Stimulated activated CD4-positive, alpha-beta T cell treated with anti-CD3 and anti-CD28 coated beads, Interleukin-4, amount 100 ng/mL, for 48 hours (primary cell): ENCODE measurements at places on chromosomes 1 and 21.

GRCh38 chr1:190172651-190173430 lies 304.8 kb downstream of the BRINP3 start:
- no peak for DNase-seq

DNA sequence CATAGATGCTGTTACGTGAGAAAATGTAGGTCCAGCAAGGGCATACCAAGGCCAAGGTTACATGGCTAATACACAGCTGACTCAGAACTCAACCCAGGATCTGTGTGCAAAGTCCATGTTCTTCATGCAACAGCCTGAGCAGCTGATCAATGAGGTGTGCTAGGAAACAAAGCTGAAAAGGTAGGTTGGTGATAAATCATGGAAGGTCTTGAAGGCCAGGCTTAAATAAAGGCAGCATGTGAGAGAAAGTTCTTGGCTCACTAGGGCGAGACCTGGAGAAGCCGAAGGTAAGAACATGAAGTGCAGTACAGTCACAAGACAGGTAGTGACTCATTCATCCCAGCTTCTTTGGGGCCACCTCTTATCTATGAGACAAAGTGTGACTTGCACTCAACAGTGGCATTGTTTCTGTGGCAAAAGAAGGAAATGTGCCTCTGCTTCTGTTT lies 33.4 kb downstream of the TLR5 start:
- no peak for DNase-seq

DNA sequence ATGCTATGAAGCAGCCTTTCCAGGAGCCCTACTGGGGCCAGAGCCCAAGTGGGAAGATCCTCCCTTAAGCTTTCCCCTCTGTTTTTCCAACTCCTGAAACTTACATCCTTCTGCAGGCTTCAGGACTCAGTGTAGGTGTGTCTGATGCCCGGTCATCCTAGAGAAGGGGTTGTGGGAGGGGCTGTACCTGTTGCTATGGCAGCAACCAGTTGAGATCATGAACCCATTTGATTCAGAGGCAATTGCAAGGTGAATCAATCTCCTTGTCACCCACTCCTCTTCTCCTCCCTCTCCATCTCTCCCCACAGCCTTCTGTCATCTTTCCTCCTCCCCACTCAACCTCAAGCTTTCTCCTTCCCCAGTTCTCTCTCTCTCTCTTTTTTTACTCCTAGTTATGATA lies 151.8 kb downstream of the CACNA1E start:
- DNase-seq: no peak

- DNase-seq: no peak
Measured at GRCh38 chr1:243457363-243457982, 201.6 kb downstream of the SDCCAG8 start.

- DNase-seq: no peak
Measured at GRCh38 chr1:115680730-115681111, 39.0 kb downstream of the VANGL1 start.

DNA sequence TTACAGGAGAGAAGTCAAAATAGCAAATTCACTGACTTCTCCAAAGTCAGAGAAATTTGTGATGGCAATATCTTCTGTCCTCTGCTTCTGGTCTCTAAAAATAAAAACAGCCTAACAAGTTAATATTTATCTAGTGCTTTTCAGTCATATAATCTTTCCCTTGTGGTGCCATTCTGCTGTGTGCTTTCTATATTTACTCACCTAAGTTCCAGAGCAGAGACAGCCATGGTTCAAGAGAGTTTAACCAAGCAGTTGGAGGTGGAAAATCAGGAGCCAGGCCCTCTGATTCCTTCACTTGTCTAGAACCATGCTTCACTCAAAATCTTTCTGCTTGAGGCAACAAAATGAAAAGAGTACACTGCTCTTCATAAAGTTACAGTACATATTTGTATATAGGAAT lies 39.3 kb downstream of the BRINP2 start:
- DNase-seq: no peak

DNA sequence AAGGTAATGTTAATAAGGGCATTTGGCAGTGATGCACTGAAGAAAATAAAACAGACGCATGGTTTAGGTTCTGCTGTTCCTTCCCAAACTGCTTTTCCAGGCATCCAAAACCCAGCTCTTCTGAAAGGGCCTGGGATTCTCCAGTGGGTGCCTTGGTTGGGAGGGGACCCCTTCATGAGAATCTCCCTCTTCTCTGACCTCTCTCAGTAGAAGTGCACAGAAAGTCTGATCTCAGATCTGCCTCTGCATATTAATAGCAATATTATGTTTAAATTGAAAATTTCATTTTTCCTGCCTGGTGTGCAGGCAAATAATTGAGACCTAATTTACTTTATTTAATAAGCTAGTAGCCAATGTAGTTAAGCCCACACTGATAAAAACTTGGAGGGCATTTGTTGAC lies 260.6 kb downstream of the CAMTA1 start:
- no peak for DNase-seq

DNA sequence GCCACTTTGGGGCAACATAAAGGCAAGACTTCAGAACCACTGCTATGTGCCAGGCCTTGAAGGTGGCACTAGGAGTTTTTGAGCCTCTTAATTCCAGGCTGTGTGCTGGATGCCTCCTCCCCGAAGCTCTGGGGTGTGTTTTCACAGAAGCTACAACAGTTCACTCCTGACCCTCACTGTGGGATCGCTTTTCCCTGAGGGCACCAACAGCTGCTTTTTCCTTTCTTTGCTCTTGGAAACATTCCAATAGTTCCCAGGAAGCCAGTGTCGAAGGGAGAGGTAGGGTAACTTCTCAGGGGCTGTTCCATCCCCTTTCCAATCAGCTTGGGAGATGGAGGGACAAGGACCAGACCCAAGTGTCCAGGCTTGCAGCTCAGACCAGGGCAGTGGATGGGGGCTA lies 153.4 kb downstream of the C1orf94 start:
- no peak for DNase-seq

DNA sequence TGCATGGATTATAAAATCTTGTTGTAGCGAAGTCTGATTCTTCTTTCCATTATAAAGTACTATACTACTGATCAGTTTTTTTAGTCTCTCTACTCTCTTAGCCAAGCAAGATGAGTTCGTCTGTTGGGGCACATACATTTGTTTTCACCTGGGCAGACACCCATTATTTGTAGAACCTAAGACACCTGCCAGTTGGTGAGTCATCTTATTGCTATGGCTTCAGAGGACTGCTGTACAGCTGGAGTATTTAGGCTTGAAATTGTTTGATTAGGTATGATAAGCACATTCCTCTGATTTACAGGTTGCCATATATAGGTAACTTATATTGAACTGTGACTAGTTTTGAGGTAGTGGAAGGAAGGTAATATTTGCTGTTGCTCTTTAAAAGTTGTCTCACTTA lies 17.2 kb downstream of the RBM15 start:
- DNase-seq: no peak

- DNase-seq: no peak
Measured at GRCh38 chr1:108059945-108060344, 95.0 kb upstream of the VAV3 start.

DNA sequence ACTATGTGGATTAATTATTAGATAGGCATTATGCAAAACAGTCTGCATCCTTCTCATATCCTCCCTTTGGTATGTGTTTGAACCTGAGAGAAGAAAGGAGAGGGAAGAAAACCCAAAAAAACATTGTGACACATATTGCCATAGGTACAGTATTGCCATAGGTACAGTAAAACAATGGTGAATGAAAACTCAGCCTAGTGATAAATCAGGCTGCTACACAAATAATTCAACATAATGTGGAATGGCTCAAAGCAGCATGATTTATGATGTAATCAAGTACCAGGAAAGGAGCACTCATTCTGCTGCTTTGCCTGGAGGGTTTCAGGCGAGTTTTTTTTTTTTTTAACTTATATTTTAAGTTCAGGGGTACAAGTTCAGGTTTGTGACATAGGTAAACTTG lies 213.9 kb upstream of the LYPLAL1 start:
- DNase-seq: no peak

- no peak for DNase-seq
Measured at GRCh38 chr1:240385551-240385950, 226.4 kb downstream of the GREM2 start.

- DNase-seq: no peak
Measured at GRCh38 chr1:209554761-209555611, 28.5 kb upstream of the CAMK1G start.

GRCh38 chr1:83909687-83910086 lies 89.2 kb downstream of the TTLL7 start:
- DNase-seq: no peak

DNA sequence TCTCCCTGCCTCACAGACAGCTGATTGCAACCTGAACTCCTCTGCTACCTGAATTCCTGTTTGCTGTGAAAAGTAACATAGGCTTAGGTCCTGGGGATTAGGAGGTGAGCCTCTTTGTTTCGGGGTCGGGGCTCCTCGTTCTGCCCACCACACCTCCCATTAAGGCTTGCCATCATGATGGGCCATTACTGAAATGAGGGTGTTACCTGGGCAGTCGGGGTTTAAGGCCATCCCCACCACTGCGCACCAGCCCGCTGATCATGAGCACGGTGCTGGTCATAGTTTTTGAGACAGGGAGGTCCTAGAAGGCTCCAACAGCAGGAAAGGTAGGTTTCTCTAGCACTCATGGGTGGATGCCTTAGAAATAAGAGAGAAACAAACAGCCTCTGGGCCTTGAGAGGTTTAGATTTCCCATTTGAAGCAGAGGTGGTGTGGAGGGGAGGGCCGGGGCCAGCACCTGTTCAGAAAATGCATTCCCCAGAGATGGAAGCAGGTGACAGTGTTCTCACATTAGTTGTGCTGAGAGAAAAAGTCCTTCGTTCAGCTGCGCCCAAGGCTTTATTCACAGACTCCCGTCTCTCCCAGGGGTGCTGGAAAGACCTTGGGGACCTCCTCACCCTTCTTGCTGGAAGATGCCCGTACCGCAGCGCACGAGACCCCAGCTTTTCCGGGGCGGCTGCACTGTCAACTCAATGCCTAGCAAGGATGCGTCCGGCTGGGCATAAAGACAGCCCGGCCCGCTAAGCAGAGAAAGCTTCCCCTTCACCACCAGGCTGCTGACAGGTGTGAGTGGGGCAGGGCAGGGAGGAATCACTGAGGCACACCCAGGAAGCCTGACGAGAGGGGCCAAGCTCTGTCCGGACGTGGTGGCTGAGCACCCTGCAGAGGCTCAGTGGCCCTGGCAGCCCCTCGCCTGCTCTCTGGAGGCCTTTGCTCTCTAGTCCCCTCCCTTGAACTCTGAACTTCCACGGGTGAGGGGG lies 125.5 kb downstream of the PGBD5 start:
- DNase-seq: no peak

DNA sequence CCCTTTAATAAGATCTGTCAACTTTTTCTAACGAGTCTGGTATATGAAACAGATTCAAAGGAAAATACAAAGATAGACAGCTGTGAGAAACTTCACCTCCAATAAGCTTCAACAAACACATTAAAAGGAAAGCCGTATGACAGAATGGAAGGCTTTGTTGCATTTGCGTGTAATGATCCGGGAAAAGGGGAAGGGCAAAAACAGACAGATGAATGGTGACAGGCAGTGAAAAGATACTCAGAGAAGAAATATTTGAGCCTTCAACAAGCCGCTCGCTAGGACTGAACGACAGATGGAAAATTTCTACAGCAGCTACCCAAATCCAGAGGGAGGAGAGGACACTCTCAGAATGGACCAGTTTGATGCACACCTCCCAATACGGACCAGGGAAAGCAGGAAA lies 14.9 kb downstream of the COPA start:
- no peak for DNase-seq

DNA sequence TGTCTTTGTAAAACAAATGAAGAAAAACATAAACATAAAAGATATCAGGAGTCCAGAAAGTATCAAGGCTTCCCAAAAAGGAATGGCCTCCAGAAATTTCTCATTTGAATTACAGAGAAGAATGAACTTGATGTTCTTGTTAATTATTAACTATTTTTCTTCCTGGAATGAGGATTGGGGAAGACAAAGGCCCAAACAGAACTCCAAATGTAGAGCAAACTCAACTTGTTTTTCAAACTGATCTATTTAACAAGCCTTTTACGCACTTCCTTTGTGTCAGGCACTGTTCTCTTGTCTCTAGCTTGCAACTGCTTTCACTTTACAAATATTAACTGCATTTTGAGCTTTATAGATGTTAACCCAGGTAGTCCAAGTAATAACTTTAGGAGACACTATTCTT lies 45.5 kb downstream of the LAMC2 start:
- no peak for DNase-seq

DNA sequence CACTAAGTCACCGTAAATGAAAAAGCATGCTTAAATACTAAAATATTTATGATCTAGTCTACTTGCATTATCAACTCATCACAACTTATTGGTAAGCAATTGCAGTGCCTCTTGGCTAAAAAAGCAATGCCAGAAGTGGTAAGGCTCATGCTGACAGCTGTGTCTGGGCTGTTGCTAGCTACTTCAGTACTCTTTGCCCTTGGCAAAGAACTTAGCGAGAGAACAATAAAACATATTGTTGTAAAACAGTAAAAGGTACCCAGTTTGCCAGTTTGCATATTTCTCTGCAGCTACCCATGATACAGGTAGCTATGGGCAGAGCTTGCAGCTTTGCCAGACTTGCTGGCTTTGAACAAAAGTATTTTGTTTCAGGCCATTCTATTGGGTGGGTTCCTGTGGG lies 73.1 kb downstream of the ATP6V1G3 start:
- no peak for DNase-seq

DNA sequence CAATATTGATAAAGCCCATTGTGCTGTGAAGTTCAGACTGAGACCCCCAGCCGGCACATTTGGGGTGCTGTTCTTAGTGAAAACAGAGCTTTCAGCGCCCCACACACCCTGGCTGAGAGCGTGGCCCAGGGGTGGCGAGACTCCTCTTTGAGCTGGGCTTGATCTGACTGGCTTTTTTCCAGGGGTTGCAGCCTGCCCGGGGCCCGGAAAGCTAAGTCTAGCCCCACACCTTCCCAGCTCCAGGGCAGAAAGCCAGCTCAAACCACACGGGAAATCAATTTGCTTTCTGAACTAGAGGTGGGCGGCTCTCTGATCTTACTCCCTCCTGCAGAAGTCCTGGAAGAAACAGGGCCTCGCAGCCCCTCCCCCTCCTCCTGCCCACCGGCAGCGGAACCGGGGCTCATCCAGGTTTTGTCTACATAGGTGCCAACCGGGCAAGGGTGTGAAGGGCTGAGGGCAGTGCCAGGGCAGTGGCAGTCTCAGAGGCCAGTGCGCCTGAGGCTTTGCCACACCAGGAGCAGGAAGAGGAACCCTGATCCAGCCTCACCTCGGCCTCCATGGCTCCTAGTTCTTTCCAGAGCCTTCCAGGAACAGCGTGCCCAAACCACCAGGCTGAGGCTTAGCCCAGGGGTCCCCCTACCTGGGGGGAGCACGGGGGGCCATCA lies 155.3 kb downstream of the NPHP4 start:
- DNase-seq: no peak
